GM23338 (cell line): ENCODE measurements at places on chromosomes 1 and 21. TPM values are rescaled to one million over a fixed set of nuclear protein-coding genes. Genes with fewer than 3 reads are reported as not detected.

DNA sequence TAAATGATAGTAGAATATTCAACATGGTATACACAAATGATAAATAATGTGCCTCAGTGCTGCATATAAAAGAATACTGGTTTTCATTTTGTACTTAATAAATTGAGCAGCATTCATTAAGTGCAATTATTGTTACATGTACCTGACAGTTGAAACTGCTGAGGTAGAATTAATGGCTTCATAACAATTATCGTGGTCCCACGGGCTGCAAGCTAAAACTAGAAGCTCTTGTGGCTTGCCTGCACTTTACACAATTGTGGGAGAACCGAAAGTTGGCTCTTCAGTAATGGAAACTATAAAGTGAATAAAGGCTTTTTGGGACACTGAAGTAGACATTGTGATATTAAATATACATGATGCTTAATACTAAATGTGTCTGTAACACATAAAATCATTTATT is 23.2 kb downstream of the INSL5 start:
- no peak for DNase-seq

- no peak for DNase-seq
These were observed 135.8 kb upstream of the COL6A1 start for GRCh38 chr21:45845770-45846090.

TMEM200B gene
- total RNA-seq: 8.7 TPM in 2 replicates

CD52 gene
- not detected in 2 replicates for total RNA-seq

FCRL4 gene
- total RNA-seq: not detected in 2 replicates

MMEL1 gene
- total RNA-seq: 0.43 and 0.90 TPM in 2 replicates

TOR3A gene
- total RNA-seq: 49.7 and 57.6 TPM in 2 replicates

GRCh38 chr21:26835027-26835713 is 10.0 kb downstream of the ADAMTS1 start:
- no peak for DNase-seq
